ENCODE measurements at places on chromosomes 2 and 18.

GRCh38 chr2:94996305-94997100, 29.0 kb upstream of the MAL start:
- no peak for DNase-seq

DNA sequence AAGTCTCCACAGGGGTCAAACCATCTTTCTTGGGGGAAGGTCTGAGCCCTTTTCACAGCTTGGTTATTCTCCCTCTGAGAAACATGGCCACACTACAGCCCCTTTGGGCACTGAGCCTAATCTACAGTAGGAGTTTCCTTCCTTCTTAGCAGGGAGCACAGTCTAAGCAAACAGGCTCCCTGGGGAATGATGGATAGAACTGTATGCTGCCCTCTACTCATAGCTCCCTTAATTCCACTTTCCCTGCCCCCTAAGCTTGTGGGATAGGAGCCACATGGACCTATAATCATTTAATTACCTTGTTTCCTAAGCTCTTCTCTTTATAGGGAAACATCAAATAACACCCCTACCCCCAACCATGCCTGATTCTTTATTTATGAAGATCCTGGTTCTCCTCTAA, 442.1 kb upstream of the MEX3C start:
- no peak for DNase-seq

- DNase-seq: no peak
Measured at GRCh38 chr2:45180779-45181178, 171.5 kb upstream of the SIX2 start.

DNA sequence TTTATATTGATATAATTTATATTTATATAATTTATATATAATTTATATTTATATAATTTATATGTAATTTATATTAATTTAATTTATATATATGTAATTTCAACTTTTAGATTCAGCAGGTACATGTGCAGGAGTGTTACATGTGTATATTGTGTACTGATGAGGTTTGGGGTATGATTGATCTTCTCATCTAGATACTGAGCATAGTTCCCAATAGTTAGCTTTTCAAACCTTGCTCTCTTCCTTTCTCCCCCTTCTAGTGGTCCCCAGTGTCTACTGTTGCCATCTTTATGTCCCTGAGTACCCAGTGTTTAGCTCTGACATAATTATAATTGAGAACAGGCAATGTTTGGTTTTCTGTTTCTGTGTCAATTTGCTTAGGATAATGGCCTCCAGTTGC, 1335.3 kb upstream of the CDH2 start:
- no peak for DNase-seq

- DNase-seq: no peak
Measured at GRCh38 chr2:44077942-44078511, 82.2 kb upstream of the LRPPRC start.

- peak; percentile 63 for DNase-seq
Measured at GRCh38 chr2:17309741-17310339, 208.4 kb downstream of the RAD51AP2 start.

DNA sequence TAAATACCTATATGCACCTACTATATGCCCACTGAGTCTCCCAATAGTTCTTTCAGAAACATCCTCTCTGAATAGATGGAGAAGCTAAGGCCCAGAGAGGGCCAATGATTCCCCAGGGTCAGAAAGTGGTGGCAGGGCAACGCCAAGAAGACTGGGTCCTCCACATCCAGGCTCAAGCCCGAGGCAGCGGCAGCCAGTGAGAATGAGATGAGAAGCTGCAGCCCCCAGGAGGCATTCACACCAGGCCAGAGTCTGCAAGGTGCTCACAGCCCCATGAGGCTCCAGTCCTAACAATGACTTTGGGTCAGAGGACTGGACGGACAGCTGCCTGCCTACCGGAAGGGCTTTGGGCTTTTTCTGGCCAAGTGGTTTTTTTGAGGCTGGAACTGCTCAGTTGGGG, 3.5 kb downstream of the TEX261 start:
- DNase-seq: no peak

GRCh38 chr2:230537531-230537976, 121.6 kb downstream of the SP100 start:
- DNase-seq: no peak

DNA sequence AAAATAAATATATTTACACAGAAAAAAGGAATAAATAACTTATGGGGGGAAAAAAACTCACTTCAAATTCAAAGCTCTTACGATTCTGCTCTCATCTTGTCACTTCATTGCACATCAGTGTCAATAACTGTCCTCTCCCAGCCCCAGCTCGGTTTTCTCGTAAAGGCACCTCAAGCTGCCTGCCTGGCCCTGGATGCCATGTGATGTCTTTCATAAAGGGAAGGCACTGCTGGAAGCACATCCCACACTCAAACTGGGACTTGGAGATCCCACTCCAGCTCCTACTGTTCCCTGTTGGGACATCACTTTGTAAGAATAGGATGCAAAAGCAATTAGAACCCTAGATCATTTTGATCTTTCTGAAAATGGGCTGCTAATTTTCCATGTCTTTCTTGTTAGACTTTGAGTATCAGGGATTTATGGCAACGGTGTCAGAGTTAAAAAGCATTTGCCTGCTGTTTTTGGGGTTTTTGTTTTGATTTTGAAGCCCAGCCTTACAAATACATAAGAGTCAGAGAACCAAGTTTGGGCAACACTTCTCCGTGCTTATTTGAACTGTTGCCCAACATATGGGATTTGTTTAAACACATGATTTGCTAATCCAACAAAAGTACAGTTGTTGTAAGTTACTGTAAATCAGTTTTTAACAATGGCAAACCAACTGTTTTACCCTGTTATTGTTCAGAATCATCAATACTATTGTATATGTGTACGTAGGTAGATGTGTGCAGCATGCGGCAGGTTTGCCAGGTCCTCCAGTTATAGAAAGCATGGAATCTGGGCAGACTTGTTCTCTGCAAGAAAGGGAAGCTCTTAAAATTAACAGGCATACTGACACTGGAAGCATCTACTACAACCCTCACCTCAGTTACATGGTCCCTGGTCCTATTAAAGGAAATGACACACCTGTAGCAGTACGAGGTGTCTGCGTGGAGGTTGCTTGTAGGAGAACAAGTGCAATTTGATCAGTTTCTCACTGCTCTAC, 20.6 kb downstream of the SERTAD2 start:
- DNase-seq: no peak

DNA sequence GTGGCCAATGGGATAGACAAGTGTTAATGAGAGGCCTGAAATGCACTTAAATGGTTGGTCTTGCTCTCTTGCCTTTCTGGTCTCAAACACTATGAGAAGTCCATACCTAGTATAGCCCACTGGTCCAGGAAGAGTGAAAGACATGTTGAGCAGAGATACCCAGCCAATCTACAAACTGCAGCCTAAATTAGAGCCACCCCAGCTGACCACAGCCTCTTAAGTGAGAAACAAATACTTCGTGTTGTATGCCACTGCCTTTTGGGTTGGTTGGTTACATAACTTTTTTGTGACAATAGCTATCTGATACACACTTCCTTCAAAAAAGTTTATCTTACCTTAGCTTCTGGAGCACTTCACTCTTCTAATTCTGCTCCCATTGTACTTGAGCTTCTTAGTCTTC, 8.8 kb upstream of the EXOC6B start:
- DNase-seq: no peak

- no peak for DNase-seq
Measured at GRCh38 chr18:57223144-57223870, 76.4 kb downstream of the BOD1L2 start.

GRCh38 chr2:162126111-162126519, 25.9 kb downstream of the GCG start:
- no peak for DNase-seq

Data from iPS DF 19.7 (cell line).